Stimulated activated CD8-positive, alpha-beta memory T cell treated with anti-CD3 and anti-CD28 coated beads, Interleukin-2, amount 100 ng/mL, for 1 hour (primary cell): ENCODE measurements at places on chromosomes 13 and 19.

GRCh38 chr19:4035018-4035566 is 27.6 kb downstream of the PIAS4 start:
- DNase-seq: no peak

DNA sequence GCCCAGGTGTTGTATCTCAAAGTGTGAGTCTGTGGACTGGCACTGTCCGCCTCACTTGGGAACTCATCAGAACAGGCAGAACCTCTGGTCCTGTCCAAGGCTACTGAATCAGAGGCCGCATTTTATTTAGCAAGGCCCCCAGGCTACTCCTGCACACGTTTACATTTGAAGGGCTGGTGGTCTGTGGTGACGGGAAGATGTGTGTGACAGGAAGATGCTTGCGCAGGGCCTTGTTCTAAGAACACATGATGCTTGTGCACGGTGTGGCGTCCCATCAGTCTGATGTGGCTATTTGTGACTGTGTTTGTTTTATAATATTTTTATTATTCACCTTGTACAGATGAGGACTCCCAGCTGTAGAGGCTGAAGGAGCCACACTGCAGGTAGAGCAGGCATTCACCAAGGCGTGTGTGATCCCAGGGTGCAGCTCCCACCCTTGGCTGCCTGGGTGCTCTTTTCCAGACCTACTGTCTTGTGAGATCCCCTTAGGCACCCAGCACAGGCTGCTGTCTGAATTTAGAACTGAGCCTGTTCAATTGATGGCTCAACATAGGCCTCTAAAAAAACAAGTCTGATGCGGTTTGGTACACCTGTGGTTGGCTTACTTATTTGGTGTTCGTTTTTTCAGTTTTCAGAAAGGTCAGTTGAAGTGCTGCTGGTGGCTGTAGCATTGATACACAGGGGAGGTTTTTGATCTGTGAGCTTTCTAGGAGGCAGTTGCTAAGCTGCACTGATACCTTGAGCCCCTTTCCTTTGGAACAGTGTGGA is 3.1 kb downstream of the SLC25A15 start:
- DNase-seq: no peak

DNA sequence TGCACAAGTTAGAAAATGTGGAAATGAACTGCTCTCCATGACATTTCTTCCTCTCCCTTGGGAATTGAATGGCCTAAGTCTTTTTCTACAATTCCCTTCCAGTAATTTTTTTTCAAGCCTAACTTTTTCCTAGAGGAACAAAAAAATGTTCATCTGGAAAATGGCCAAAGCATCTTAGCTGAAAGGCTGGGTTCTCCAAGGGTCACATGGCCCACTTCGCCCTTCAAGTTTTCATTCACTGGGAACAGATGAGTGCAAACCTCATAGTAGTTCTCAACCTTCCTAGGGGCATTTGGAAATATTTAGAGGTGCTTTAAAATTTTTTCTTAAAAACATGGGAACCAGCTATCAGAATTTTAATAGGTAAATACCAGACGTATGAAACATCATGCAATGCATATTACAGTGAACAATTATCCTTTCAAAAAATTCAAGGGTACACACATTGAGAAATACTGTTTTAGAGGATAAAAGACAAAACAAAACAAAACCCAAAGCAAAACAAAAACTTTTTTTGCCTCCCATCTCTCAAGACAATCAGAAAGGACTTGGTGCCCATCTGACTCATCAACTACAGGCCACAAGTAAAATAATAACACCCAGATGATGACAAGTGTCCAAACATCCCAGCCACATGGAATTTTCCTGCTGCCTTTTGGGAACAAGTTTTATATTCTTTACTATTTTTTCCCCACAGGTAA is 208.8 kb downstream of the SLITRK6 start:
- no peak for DNase-seq

- no peak for DNase-seq
These were observed 1476.5 kb upstream of the PRR20A start for GRCh38 chr13:55664178-55664577.

GRCh38 chr19:10431254-10431942 is 11.1 kb downstream of the PDE4A start:
- DNase-seq: no peak

- no peak for DNase-seq
These were observed 19.9 kb upstream of the CACTIN start for GRCh38 chr19:3646336-3647092.

DNA sequence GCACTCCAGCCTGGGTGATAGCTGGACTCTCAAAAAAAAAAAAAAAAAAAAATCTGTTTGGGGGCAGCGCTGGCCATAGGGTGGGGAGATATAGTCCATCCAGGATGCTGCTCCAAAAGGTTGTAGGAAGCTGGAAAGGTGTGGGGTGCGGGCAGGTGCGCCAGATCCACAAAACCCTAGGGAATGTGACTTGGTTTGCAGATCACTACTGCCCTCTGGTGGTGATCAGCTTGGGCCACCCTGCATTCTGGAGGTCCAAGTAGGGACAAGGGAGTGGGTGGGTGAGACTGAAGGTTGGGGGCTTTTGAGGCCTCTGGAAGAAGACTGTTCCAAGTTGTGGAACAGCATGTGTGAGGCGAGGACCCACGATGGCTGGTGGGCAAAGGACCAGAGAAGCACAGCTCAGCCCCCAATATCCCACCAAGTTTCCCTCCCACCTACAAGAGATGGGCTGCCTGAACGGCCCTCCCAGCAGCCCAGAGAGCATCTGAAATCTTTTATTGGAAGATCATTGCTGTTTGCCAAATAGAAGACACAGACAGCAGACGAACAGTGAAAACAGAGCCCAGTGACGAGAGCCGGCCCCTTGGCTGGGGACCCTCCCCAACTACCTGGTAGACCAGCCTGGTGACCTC is 10.4 kb upstream of the TYK2 start:
- DNase-seq: peak; percentile 41

DNA sequence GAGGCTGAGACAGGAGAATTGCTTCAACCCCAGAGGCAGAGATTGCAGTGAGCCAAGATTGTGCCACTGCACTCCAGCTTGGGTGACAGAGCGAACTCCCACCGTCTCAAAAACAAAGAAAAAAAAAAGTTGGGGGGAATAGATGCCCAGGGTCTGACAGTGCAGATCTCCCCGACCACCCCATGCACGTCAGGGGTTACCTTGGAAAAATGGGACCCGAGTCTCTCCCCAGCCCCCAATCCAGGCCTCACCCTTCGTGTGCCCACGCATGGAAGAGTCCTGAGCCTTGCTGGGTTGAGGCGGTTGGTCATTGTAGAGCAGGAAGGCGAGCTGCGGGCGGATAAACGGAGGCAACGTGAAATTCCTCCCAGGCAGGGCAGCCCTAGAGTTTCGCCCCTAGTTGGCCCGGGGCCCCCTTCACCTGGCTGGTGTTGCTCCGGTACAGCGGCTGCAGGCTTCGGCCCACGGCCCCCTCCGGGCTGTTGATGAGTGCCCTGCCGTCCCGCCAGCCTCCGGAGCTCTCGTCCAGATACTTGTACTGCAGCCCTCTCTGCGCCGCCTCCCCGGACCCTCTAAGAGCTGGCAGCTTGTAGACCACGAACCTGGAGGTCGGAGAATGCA is 588 bp downstream of the DNASE2 start:
- no peak for DNase-seq

DNA sequence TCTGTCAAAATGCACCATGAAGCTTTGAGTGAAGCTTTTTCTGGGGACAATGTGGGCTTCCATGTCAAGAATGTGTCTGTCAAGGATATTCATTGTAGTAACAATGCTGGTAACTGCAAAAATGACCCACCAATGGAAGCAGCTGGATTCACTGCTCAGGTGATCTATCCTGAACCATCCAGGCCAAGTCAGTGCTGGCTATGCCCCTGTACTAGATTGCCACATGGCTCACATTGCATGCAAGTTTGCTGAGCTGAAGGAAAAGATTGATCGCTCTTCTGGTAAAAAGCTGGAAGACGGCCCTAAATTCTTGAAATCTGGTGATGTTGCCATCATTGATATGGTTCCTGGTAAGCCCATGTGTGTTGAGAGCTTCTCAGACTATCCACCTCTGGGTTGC is 12.7 kb downstream of the GPR42 start:
- no peak for DNase-seq

GRCh38 chr13:31042481-31043165 is 110.2 kb downstream of the TEX26 start:
- DNase-seq: no peak

GRCh38 chr19:10110972-10111317 is 548 bp upstream of the P2RY11 start:
- DNase-seq: no peak

DNA sequence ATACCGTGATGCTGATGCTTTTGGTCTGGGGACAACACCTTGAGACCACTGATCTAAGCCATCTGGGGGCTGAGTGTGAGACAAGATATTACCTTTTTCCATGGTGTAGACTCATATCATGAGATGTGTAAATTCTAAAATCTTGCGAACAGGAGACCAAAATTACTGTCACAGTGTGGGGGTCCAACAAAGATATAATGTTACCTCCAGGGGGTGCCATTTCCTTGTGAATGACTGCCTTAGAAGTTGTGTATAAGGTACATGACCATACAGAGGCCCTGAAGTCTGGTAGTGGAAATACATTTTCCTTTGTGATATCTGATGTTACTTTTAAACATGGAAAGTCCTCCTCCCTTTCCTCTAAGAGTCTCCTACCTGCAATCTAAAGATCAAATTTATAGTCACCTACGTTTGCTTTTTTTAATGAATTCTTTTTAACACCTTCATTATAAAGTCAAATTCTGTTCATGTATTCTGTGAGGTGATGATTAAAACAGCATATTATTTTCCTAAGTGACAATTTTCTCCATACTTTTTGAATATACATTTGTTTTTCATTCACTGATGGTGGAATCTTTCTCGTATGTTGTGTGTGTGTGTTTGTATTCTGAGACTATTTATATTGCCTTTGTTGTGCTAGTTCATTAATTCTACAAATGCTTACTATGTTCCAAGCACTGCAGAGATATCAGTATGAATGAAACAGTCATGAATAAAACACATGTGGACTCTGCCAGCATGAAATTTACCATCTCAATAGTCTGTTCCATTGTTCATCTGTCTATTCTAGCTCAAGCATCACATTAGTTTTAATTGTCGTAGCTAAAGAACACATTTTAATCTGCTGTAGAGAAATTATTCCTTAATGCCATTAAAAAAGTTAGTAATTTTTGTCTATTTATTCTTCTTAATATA is 113.7 kb downstream of the RFC3 start:
- no peak for DNase-seq

- DNase-seq: no peak
These were observed 107.2 kb downstream of the KCNRG start for GRCh38 chr13:50122455-50122854.

GRCh38 chr19:14405758-14406644 is 13.1 kb downstream of the DDX39A start:
- DNase-seq: peak; percentile 77

DNA sequence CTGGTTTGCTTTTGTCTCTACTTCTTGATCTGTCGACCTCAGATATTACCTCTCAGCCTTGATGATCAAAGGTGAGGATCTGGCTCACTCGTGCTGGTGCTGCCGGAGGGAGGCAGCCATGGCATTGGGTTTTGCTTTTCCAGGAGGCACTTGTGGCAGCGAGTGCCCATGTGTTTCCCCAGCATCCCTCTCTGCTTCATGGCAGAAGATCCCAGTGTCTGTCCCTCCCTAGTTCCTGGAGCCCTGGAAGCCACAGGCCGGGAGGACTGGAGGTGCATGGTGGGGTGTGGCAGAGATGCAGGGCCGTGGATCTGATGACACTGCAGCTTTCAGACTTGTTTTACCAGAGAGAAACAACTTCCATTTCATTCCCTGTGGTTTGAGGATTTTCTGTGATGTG is 47.5 kb downstream of the ANKRD10 start:
- DNase-seq: no peak

GRCh38 chr13:65965501-65965900 is 1264.6 kb downstream of the PCDH9 start:
- no peak for DNase-seq

GRCh38 chr13:74191410-74191809 is 57.2 kb upstream of the KLF12 start:
- no peak for DNase-seq

DNA sequence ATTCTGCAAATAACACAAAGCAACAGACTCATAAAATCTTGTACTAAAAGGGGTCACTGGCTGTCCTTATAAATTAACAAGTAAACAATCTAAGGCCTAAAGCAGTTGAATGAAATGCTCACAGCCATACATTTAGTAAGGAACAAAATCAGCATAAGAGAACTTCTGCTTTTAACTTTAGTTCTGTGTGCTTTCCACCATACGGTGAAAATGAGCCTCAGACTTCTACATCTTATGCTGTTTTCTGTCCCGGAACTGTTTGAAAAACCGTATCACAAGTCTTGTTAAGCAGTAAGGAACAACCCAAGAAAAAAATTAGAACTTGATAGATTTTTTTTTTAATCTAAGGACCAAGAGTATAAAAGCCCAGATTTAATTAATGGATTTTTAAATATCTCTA is 549.1 kb upstream of the MIR17HG start:
- no peak for DNase-seq

GRCh38 chr19:18429717-18430416 is 8.1 kb downstream of the ISYNA1 start:
- DNase-seq: no peak

DNA sequence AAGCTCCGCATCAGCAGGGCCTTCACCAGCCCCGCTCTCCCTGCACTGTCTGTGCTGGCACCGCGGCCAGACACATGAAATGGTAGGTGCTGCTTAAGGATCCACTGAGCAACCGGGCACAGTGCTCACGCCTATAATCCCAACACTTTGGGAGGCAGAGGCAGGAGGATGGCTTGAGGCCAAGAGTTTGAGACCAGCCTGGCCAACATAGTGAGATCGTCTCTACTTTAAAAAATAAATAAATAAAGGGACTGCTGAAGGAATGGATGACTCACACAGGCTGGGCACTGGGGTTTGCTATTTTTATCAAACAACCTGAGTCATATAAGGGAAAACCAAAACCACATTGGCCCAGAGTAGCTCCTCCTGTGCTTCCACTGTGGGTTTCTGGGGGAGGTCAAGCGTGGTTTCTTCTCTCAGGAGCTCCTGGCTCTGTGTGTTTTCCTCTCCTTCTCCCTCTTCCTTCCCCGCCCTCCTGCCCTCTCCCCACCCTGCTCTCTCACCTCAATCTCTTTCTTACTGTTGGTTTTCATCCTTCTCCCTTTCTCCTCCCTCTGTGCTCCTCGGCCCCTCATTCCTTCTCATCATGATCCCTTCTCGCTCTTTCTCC is 21.3 kb downstream of the VRK3 start:
- DNase-seq: no peak
